ENCODE measurements at places on chromosomes 5 and 9. TPM values are rescaled to one million over a fixed set of nuclear protein-coding genes. Genes with fewer than 3 reads are reported as not detected.

INSL6 gene
- total RNA-seq, result not detected

FAM221B gene
- not detected for total RNA-seq

CER1 gene
- total RNA-seq, result not detected

INSYN2B gene
- 3.1 TPM for total RNA-seq

SLC36A3 gene
- total RNA-seq, result not detected

MEIKIN gene
- not detected for total RNA-seq

ZNF483 gene
- 2.2 TPM for total RNA-seq

TNFAIP8 gene
- total RNA-seq, result 44.8 TPM
